CD4-positive, alpha-beta T cell treated with Interleukin-17A for 1 hour (primary cell): ENCODE measurements at places on chromosomes 13 and 19.

- DNase-seq: no peak
Measured at GRCh38 chr13:30915691-30916541, 9.8 kb downstream of the MEDAG start.

- no peak for DNase-seq
Measured at GRCh38 chr19:38658462-38659306, 11.2 kb downstream of the ACTN4 start.

GRCh38 chr19:13899912-13900584 is 5.9 kb downstream of the BRME1 start:
- DNase-seq: no peak

DNA sequence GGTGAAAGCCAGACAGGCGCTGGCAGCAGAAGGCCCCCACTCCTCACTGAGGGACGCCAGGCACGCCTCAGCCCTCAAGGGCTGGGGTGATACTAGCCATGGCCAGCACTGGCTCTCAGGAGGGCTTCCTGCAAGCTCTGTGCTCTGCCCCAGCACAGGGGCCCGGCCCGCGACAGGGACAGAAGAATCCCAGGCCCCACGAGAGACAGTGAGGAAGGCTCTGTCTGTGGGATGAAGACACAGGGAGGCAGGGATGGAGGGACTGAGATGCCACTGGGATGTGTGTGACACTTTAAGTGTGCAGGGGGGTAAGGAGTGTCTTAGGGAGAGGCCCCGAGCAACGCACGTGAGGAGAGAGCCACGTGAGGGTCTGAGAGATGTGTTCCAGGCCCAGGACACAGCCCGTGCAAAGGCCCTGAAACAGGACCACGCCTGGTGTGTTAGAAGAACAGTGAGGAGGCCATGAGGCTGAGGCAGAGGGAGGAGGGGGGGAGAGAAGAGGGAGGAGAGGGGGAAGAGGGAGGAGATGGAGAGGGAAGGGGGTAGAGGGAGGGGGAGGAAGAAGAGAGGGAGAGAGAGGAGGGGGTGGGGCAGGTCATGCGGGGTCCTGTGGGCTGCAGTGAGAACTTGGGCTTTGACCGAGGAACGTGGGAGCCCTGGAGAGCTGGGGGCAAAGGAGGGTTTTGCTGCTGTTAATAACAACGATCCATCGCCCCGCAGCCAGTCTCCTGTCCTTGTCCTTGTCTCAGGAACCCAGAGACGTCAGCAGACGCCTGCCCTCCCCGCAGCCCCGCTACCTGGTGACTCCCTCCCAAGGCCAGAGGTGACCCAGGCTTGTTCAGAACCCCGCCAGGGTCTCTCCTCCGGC is 7.2 kb downstream of the RPL36 start:
- DNase-seq: no peak

GRCh38 chr19:5339198-5339949 is 1.2 kb downstream of the PTPRS start:
- no peak for DNase-seq

DNA sequence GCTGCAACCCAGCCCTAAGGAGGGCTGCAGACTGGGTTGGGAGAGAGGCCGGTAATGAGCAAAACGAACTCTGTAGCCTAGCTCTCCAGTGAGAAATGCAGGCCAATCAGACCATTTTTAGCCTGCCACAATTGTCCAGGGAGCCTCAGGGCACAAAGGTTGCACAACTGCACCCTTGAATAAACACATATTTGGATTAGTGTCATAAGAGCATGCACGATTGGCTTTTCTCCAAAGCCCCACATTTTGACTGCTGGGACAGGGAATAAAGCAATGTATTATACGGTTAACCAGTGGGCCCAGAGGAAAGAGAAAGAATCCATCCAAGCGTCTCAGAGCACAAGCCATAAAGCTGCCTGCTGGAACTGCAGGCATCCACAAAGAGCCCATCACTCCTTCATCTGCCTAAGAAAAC is 729.4 kb upstream of the SGCG start:
- DNase-seq: no peak

DNA sequence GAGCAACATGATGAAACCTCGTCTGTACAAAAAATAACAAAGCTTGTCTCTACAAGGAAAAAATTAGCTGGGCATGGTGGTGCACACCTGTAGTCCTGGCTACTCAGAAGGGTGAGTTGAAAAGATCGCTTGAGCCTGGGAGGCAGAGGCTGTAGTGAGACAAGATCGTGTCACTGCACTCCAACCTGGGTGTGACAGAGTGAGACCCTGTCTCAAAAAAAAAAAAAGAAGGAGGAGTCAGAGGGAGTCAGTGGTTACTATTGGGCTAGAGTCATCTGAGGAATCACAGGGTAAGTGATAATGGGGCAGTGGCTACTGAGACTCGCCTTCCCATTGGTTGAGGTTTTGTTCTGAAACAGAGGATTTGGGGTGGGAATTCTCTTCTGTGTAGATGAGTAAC is 1.9 kb upstream of the GPI start:
- DNase-seq: no peak

DNA sequence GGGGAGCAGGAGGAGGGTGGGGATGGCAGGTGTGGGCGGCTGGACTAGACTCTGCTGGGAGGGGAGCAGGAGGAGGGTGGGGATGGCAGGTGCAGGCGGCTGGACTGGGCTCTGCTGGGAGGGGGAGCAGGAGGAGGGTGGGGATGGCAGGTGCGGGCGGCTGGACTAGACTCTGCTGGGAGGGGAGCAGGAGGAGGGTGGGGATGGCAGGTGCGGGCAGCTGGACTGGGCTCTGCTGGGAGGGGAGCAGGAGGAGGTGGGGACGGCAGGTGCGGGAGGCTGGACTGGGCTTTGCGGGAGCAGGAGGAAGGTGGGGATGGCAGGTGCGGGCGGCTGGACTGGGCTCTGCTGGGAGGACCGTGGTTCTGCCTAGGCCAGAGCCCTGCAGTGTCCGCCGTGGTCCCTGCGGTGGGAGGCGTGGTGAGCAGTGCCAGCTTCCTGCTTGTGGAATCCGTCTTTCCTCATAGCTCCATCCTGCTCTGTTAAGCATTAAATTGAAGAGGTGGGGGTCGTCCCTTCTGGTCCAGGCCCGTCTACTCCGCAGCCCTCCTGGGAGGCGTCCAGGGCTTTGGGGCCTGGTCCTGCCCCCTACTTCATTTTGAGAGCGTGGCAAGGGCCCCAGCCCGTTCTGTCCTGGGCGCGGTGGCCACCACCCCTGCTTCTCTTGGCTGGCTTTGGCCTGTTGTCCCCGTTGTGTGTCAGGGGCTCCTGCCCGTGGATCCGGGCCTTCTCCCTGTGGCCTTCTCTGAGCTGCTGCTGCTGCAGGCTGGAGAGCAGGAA is 4.7 kb downstream of the SPPL2B start:
- no peak for DNase-seq

- no peak for DNase-seq
Measured at GRCh38 chr19:47434088-47434487, 14.8 kb upstream of the MEIS3 start.

DNA sequence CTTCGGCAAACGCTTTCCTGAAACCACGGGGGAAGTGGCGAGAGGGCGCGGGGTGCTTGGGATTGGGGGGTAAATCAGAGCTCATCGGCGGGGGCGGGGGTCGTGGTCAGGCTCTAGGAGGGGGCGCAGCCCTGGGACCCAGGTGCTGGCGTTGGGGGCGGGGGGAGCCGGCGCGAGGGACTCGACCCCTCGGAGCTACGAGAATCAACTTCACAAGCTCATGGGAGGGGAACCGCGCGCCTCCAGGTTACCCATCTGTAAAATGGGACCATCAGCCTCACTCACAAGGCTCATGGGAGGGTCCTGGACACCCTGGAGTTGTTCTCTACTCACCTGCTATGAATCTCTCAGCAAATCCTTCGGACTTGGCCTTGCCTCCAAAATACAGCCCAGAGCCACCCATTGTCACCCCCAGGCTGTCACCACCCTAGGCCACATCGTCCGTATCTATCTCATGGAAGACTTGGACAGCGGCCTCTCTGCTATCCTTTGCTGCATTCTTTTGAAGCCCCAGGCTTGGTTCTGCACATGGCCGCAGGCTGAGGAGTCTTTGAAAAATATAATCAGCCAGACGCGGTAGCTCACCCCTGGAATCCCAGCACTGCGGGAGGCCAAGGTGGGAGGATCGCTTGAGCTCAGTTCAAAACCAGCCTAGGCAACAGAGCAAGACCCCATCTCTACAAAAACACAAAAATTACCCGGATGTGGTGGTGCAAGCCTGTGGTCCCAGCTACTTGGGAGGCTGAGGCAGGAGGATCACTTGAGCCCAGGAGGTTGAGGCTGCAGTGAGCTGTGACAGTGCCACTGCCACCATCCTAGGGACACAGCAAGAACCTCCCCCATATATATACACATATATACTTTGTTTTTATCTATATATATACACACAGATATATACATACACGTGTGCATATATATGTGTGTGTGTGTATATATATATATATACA is 939 bp upstream of the RANBP3 start:
- DNase-seq: no peak

DNA sequence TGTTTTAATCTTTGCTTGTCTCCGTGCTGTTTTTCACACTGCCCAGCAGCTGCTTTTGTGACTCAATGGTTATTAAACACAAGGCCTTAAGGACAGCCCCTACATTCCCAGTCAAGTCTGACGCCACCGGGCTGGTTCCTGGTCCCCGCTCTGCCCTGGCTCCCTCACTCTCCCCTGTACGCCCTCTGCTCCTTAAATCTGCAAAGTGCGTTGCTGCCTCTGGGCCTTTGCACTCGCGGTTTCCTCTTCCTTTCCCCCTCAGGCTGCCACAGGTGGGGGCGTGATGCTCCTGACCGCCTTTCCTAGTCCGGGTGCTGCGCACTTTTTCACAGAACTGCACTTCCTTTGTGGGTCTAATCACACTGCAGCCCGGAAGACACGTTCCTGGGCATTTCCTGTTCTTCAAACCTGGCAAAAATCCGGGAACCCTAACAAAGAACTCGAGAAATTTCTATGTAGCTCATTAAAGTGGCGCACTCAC is 25.6 kb downstream of the NOSIP start:
- DNase-seq: peak; percentile 70

- DNase-seq: no peak
Measured at GRCh38 chr19:3119693-3120380, 16.0 kb upstream of the GNA15 start.

DNA sequence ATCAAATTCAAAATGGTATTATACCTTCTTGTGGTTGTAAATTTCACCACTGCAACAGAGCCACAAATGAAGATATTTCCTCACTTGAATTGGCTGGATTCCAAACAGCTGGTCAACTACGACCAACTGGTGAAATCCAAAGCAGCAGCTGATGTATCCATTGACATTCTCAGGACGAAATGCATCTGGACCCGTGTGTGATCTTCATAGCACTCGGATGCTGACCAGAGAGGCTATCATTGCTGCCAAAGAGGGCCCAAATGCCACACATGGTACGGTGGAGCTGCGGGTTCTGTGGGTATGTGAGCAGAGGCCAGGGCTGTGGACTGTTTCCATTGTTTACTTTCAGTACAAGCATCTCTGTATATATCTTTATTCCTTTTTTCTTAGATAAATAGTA is 25.6 kb upstream of the PCCA start:
- DNase-seq: no peak
